ENCODE measurements at places on chromosomes 13 and 19.

- no peak for DNase-seq
Observed at GRCh38 chr19:33982706-33983105, 186.0 kb downstream of the KCTD15 start.

- DNase-seq = no peak
Observed at GRCh38 chr19:45446295-45446694, 21.5 kb upstream of the FOSB start.

DNA sequence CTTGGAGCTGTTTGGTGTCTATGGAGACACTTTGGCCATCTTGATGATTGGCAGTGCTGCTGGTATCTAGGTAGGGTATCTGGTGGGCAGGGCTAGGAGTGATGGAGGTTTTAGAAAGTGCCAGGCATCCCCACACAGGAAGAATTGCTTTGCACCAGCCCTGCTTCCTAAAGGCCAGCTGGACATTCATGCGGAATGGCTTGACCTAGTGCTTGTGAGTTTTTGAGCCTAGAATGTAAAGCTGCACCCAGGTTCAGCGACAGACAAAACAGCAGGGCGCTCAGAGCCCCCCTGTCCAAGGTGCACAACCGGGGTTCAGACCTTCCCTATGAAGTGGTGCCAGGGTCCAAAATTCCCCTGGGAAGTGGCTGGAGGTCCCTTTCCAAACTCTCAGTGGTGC, 93.1 kb downstream of the ING1 start:
- DNase-seq = no peak

DNA sequence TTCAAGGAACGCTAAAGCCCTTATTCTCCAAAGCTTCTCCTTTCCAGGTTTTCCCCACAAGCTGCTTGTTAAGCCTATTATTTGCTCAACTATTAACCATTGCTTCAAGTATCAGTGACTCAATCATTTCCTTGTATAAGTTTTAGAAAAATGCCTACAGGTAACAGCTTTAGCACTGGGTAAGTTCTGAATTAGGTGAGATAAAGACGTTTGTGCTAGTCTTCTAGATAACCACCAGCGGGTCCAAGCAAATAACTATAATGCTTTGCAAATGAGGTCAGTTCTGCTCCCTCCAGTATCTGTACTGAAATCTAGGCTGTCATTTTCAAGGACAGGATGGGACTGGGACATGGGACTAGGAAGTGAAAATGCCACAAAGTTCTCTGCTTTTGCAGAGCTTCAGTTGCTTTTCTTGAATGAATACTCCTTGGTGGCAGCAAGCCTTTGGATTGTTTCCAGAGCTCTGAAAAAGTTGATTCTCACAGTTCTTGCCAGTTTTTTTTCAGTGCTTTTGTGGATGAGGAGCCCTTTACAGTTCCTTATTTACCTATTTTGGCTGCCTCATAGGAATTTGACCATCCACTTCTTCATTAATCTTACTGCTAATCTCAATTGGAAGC, 1487.7 kb downstream of the EFNB2 start:
- DNase-seq = no peak
